ENCODE measurements at places on chromosomes 11 and 22.

DNA sequence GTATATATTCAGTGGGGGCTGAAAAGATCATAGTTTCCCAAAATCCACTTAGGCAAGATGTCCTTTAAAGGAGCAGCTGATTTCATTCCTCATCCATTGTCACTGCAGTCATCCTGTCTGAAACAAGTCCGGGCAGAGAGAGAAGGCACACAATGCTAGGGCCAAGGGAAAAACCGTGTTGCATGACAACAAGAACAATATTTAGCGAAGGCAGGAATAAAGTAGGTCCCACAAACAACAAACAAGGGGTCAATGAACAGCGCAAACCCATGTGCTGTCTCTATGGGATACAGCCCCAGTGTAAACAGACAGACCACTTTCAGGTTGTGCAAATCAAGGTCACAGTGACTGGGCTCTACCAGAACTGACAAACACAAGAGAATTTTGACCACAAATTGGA lies 9.0 kb downstream of the PAMR1 start:
- DNase-seq, result no peak

DNA sequence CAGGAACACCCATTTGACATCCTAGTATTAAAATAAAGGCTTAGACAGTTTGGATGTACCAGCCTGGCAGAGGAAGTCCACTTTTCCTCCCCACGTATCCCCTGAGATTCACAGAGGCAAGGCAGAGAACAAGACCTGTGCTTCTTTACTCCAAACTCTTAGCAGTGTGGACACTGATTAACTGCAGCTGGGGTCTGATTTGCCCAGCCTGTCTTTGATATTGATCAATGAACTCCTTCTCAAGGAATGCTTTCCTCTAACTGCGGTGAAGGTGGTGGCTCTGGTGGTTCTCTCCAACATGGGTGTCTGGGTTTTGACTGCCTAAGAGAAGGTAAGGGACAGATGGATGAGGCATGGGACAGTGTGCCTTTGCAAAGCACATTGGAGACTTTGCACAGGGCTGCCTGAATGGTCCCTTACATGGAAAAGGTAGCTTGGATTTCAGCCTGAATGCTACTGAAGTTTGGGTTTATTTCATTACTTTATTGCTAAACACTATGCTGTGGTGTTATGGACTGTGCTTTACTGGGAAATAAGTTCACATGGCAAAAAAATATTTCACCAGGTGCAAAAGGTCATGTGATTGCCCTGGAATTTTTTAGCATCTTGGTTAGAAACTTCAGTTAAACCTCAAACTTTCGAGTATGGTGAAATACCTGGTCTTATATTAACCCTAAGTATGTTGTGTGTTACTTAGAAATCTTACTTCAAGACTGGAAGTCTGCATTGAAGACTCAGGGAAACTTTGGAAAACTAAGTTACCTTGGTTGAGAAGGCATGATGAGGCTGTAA lies 1.8 kb downstream of the GAS2 start:
- DNase-seq, result no peak

- DNase-seq, result no peak
Observed at GRCh38 chr11:48193876-48194275, 22.7 kb upstream of the OR4B1 start.

GRCh38 chr11:9210922-9211320 lies 54.2 kb downstream of the DENND5A start:
- no peak for DNase-seq

DNA sequence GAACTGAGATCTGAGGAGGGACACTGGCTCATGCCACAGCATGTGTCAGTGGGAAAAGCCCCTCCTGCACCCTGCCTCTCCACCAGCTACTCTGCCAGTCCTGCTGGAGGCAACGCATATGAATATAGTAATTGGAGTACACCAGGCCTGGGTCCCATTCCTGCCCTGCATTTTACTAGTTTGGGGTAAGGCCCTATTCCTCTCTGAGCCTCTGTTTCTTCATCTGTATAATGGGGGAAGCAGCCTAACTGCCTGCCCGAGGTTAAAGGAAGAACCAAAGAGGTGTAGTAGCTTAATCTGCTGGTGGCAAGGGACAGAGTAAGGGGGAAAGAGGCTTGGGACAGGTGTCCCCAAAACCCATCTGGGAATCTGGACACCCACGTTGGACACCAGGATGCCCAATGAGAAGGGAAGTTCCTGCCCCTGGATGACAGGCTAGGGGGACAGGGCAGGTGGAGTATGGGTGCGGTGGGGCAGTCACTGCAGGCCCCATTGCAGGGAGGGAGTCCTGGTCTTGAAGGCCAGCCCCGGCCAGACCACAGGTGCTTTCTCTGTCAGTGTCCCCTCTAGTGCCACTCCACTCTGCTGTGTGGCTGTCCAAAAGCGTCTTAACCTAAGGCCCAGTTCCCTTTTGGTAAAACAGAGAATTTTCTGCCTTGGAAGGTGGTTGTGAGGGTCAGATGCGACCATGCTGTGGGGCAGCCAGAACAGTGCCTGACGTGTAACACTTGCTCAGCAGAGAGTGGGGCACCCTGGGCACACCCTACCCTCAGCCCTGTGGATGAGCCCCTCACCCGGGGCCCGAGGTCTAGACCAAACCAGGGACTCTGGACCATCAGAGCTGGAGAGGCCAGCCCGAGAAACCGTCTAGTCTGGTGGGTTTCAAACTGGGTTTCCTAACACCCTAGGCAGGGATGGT lies 11.5 kb downstream of the TSKU start:
- DNase-seq, result no peak

DNA sequence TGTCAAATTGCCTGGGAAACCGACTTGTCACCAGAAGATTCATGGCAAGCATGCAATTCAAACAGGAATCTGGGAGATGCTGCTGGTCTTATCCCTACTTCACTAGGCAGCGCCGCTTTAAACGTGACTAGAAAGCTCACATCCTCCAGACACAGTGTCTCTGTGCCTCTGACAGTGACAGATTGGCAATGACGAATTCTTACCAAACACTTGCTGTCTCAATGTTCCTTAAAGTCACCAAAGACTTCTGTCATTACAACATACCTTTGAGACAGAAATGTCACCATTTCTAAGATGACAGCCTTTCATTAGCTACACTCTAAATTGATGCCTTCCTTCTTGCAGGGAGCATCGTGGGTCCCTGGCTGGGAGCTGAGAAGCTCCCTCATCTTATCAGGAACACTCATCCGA lies 197.8 kb downstream of the CWF19L2 start:
- no peak for DNase-seq

- no peak for DNase-seq
Observed at GRCh38 chr22:19527861-19528417, 3.7 kb upstream of the CLDN5 start.

DNA sequence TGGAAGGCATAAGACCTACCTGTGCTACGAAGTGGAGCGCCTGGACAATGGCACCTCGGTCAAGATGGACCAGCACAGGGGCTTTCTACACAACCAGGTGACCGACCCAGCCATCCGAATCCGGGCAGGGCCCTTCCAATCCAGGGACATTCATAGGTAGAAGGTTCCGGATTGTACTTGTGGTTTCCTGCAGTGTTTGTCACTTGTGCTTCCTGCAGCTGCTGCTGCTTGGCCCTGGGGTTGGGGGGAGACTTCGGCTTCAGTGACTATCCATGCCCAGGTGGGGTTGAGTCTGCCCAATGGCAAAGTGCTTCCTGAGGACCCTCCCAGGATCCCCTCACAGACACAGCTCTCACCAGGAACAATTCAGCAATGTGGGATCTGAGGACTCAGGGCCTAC lies 2.2 kb downstream of the APOBEC3A start:
- no peak for DNase-seq

DNA sequence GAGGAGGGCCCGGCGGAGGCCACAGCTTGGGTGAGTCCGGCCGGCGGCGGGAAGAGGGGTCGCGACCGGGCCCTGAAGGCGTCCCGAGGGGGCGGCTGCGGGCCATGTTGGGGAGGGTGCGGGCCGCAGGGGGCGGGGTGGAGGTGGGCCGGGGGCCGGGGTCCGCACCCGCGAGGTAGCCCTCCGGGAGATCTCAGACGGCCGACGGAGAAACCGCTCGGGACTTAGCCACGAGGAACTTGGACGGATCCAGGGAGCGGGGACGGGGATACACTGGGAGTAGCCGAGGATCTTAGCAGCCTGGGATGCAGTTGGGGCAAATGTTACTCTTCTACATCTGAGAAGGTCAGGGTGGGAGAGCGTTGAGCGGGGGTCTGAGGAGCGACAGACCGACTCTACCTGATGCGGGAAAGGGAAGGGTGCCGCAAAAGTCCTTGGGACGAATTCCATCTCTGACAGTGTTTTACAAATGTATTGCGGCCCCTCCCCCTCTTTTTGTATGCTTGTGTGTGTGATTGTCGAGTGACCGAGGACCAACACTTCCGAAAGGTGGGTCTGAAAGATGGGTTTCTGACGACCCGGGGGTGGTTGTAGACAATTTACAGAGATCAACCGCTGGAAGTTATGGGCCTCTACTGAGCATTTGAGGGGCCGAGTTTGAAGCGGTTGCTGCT lies 658 bp downstream of the STIP1 start:
- DNase-seq, result no peak

GRCh38 chr11:3939211-3939610 lies 83.7 kb downstream of the STIM1 start:
- DNase-seq, result no peak

GRCh38 chr22:36425977-36426523 lies 38.3 kb upstream of the MYH9 start:
- DNase-seq, result no peak

DNA sequence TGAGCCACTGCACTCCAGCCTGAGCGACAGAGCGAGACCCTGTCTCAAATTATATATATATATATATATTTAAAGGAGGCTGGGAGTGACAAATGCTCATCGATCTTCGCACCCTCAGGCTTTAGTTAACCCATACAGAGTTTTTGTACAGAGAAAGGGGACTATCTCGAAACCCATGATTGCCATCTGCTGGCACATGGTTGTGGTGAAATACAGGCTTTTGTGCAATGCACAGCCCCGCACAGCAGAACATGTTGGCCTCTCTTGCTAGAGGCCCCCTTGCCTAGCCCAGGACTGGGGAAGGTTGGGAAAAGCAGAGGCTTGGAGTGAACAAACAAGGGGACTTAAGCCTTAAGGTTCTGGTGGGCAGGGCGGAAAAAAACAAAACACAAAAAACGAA lies 3.6 kb downstream of the MYBPC3 start:
- no peak for DNase-seq

DNA sequence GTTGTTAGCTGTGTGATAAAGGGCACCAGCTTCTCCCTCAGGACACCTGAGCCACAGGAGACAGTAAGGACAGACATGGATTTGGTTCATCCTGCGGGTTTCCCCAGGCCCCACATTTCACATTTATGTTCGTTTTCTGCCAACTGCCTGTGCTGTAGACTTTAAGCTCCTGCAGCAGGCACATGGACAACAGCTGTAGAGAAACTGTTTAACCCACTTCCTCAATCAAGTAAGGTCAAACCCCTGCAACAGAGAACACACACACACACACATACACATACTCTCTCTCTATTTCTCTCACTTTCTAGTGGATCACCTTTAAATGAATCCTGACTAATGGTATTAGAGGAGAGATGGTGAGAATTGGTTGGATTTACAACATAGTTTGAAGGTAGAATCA lies 90.7 kb downstream of the C11orf87 start:
- DNase-seq, result no peak

- DNase-seq, result no peak
Observed at GRCh38 chr22:41305646-41306045, 4.3 kb downstream of the ZC3H7B start.

DNA sequence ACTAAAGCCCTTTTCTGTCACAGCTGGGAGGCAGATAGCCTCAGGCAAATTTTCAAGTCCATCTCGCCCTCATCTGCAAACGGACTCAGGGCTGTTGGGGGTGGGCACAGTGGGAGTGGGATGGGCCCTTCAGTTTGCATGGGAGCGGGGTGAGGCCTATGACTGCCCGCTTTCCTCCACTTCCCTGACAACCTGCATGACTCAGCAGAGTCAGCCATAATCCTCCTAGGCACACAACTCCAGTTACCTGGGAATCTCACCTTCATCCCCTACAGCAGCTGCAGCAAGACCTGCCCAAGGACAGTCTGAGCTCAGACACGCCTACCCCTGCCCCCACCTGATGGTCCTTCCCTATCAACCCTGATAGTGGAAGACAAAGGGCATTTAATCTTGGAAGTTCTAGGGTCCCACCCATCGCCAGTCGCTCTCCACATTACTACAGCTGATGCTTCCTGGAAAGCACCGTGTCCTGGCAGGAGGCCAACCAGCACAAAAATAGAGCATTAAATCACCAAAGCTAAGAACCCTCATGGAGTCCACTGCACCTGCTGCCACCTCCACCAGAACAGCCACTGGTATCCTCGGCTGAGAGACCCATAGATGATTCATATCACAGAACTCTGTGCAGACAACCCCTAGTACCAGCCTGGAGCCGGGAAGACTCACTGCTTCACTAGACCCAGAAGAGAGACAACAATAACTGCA lies 319.3 kb downstream of the DCDC1 start:
- no peak for DNase-seq

GRCh38 chr11:84901991-84902390 lies 725.2 kb downstream of the DLG2 start:
- DNase-seq, result no peak

DNA sequence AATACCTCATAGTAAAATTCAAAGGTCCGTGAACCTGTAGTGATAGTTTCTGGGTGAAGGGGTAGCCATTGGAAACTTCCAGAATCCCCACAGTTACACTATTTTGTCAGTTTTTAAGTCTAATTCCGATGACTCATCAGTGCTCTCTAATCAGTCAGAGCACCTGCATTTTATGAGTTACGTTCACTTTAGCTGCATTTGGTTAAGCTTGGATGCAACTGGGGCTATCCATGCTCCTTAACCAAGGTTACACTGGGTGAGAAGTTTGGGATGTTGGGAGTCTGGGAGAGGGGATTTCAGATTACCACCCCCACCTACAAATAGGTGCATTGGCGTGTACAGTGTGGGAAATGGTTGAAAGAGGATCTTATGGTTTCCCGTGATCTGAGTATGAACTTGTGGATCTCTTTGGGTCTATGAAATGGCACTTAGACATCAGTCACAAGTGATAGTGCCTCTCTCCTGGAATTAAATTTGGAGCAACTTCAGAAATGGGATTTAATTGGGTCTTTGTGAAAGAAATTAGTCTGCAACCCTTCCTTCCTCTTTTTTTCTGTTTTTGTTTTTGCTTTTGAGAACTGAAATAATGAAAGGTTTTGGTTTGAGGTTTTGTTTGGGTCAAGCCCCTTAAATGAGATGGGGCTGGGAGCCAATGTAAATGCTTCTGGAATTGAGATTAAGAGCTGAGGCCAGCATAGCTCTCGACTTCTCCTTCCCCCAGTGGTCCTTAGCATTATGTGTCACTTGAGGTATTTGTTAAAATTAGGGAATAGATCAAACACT lies 31.5 kb downstream of the EHF start:
- no peak for DNase-seq

All from NCI-H1048 (cell line).